ENCODE measurements at places on chromosomes 1 and 21.

GRCh38 chr1:186925881-186926669, 97.3 kb downstream of the PLA2G4A start:
- no peak for DNase-seq

DNA sequence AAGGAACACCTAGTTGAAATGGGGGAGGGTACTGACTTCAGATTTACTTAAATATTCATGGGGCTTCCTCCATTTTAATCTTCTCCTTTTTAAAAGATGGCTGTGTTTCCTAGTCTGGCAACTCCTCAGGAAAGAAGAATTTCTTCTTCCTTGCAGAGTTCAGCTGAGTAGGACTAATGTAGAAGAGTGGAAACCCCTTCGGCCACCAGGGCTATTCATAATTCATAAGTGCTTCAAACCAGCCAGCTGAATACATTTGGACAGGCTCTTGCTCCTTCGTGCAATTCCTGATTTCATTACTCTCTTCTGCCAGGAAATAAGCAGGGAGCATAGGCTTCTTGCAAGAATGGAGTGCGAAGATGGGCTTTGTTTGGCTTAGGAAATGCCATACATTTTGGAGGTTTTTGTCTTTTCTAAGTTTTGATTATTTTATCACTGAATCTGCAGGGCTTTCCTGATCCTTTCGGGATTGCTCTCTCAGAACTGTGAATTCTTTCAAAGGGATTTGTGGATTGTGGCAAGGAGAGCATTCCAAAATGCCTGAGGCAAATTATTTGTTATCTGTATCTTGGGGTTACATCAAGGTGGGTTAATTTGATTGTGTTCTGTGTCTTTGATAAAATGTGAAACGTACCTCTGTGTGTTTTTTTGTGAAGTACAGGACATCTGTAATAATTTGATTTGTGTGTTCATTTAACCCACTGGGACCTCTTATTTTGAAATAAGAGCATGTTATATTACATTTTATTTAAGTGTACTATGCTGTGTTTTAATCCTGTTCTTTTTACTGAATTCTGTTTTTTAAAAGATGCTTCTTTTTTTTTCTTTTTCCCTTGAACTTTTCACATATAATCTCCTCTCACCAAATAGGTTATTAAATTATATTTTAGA, 179.4 kb upstream of the SGIP1 start:
- no peak for DNase-seq

- no peak for DNase-seq
These were observed 119.6 kb downstream of the TOMM20 start for GRCh38 chr1:235009074-235009473.

DNA sequence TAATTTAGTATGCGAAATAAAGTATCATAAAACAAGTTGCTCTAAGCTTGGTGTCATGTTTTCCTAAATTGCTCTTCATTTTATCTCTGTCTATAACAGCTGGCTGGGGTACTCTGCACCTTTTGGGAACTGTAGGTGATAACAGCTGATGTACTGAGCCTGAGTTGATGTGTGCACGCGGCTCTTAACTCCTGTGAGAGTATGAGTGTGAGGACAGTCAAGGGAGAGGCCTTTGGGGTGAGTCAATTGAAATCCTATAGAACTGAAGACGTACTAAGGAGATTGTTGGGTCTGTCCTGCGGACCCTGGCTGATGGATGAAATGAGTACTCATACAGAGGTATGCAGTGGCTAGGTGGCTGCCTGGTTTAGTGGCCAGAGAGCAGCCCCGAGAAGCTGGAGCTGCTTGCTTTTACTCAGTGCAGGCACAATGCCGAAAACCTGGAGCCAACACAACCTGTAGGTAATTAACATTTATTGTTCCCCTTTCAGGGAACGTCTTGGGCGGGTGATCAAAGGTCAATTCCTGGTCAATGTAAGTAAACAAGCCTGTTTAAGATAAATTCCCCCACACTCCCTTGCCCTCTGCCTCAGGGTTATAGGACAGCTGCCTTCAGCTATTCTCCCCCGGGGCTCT, 188.5 kb downstream of the PRDM2 start:
- DNase-seq: no peak

GRCh38 chr1:118785246-118785645, 202.9 kb downstream of the TBX15 start:
- DNase-seq: no peak

DNA sequence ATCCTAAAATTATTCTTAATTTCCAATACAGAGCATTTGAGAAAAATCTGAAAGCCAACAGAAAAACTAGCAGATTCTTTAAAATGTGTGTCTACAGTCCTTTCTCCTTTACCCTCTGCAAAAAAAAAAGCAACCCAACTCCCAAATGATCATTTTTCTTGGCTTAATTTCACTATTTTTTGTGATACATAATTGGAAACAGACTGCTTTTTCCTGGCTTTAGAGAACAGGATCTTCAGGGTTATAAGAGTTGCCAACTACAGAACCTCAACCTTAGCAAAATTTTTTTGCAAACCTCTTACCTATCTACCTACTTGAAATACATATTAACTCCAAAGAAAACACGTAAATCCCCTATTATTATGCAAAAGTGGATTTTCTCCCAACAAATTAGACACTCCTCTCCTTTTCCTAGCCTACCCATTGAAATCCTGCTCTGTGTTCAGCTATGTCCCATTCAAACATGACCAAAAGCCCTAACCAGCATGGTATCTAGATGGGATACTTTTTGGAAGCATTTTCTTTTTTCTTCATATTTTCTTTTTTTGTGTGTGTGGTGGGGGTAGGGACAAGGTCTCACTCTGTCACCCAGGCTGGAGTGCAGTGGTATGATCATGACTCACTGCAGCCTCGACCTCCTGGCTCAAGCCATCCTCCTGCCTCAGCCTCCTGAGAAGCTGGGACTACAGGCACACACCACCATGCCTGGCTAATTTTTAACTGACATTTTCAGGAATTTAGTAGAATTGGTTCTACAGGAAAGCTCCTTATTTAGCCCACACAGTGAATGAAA, 9.0 kb downstream of the TGFBR3 start:
- no peak for DNase-seq

- no peak for DNase-seq
These were observed 27.5 kb downstream of the LRRC71 start for GRCh38 chr1:156947818-156948525.

DNA sequence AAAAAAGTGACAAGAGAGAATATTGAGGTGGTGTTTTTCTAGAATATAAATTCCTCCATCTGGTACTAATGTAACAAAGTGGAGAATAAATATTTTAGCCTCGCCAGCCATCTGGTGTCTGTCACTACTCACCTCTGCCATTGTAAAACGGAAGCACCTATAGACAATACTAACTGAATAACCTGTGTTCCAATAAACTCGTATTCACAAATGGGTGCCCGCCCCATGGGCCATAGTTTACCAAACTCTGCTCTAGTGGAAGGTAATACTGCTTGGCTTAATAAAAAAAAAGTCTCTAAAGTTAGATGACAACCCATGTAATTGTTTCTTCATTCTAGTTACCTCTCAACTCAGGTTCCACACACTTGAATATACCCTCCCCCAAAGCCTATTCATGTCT, 8.1 kb downstream of the MIS18A start:
- no peak for DNase-seq

- no peak for DNase-seq
These were observed 37.6 kb upstream of the DESI2 start for GRCh38 chr1:244615301-244615700.

Measured in DMS79 treated with DMSO at 0.1 percent for 48 hours (cell line).